Epithelial cell of proximal tubule (primary cell): ENCODE measurements at places on chromosomes 3 and 15. TPM values are rescaled to one million over a fixed set of nuclear protein-coding genes. Genes with fewer than 3 reads are reported as not detected.

GRCh38 chr15:79459666-79460065 lies 27.5 kb downstream of the MINAR1 start:
- no peak for DNase-seq

- no peak for DNase-seq
Observed at GRCh38 chr3:64355401-64355807, 130.1 kb upstream of the PRICKLE2 start.

Gene NFKBIZ
- 46.5 and 140 TPM in 2 replicates for total RNA-seq

DNA sequence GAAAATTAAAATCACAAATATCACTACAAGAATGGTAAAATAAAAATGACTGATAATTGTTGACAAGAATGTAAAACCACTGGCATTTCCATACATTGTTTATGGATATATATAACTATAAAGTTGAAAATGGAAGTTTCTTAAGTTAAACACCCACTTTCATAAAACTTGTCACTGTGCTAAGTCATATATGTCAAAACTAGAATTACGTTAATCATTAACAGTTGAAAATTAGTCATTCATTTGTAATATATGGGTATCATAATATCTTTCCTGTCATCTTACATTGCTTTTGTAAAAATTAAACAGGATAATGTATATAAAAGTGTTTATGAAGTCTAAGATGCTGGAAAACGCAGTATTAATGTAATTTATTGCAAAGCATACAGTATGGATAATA lies 1398.6 kb upstream of the ALCAM start:
- no peak for DNase-seq

DNA sequence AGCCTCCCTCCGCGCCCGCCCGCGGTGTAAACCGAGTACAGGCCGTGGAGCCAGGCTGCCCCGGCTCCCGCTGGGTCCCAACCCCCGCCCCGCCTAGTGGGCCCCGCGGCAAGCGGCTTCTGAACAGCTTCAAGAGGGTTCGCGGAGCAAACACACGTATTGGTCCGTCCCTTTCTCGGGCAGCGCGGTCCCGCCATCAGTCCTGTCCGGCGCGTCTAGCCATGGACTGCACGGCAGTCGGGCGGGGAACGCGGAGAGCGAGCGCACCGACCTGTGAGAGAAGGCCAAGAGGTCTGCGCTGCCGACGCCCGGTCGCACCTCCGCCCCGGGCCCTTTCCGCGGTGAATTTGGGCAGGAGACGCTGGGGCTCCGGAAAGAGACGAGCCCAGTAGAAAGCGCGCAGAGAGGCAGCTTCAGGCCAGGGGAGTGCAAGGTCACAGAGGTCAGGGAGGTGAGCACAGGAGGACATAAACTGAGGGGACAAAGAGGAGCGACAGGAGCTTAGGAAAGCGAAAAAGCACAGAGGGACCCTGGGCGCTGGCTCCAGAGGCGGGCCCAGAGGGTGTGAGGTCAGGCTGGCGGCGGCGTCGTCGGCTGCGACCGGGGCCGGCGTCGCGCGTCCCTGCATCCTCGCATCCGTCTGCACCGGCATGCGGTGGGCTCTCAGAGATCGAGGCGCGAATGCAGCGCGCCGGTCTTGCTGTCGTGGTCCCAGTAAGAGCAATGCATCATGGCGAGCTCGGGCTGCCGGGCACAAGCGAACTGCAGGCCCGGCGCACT lies 1.8 kb downstream of the FOXL2 start:
- no peak for DNase-seq

GRCh38 chr15:29126821-29127461 lies 142.7 kb downstream of the NSMCE3 start:
- no peak for DNase-seq

GRCh38 chr3:97655971-97656370 lies 108.6 kb upstream of the ARL6 start:
- DNase-seq: no peak

DNA sequence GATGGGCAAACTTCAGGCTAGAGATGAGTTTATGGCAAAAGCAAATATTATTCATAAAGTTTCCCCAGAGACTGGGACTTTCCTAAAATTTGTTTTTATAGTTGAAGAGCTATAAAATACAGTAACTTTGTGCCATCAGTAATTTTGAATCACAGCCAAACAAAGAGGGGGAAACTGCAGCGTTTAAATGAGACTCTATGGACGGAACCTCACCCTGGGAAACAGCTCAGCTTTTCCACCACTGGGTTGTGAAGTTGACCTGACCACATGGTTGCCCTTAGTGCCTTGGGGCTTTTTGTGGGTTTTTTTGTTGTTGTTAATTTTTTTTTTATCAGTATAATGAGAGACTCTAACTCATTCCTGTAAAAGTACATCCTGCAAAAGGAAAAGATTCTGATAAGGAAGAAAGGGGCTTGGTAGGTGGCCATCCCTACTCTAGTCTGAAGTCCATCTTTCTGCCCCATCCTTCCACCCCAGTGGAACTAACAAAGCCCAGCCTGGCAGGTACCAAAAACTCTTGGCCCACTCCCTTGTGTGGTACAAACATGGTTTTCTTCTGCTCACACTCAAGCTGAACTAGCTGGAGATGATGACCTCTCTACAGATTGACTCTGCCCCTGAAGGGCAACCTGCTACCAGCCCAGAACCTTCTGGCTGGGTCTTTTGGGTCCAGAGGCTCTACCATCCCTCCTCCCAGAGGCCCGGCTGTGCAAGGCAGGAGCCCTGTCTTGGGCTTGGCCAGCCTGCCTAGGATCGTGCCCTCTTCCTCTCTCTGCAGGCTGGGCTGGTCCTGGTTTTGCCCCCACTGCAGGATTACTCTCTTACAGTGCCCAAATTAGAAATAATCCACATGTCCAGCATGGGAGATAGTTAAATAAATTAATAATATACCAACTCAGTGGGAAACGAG lies 41.2 kb downstream of the RLBP1 start:
- DNase-seq: no peak

GRCh38 chr15:62823561-62823960 lies 219.0 kb upstream of the TPM1 start:
- DNase-seq: no peak

- DNase-seq: no peak
Observed at GRCh38 chr3:5086708-5087107, 35.4 kb upstream of the ARL8B start.

Gene THAP10
- total RNA-seq: 6.5 and 9.1 TPM in 2 replicates

GRCh38 chr3:171428321-171428787 lies 31.9 kb downstream of the TNIK start:
- DNase-seq: no peak

Gene PLS1
- 30.5 and 36.4 TPM in 2 replicates for total RNA-seq

DNA sequence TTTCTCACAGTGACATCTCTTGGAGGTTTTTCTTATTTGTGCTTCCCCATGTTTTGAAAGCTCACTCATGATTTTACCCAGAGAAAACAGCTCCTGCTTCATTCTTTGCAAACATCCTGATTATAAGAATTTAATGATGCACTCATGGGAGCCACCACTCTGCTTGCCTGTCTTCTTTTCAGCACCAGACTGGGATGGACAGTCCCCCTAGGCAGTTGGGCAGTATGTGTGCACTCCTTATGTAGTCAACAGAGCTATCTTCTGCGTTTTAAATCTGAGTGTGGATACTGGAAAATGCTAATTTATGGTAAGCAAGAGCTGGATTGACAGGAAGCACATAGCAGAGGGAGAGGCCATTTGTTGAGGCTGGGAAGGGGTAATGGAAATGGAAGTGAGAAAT lies 276.1 kb downstream of the AGBL1 start:
- no peak for DNase-seq

- DNase-seq: no peak
Observed at GRCh38 chr3:138197058-138197457, 10.0 kb downstream of the ARMC8 start.

Gene NIT2
- total RNA-seq: 24.7 and 30.4 TPM in 2 replicates

Gene AADACL2
- total RNA-seq: not detected in 2 replicates

DNA sequence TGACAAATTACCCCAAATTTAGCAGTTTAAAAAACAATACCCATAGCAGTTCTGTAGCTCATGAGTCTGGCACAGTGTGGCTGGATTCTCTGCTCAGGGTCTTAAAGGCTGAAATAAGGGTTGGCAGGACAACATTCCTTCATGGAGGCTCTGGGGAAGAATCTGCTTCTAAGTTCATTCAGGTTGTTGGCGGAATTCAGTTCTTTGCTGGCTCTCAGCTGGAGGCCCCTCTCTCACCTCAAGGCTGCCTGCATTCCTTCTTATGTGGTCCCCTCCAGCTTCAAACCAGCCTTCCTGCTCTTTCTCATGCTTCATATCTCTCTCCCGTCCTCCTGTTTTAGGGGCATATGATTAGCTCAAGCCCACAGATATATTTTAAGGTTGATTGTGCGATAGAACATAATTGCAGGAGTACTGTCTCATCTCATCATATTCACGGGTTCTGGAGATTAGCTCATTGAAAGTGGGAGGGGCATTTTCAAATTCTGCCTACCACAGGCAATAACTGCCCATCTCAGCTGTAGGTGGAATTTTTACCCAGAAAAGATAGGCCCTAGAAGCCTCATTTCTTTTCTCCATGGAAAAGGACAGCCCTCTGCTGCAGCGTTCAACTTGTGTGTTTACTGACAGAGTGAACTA lies 5.6 kb upstream of the ZBTB47 start:
- no peak for DNase-seq

- DNase-seq: no peak
Observed at GRCh38 chr3:52253314-52254304, 8.1 kb downstream of the PPM1M start.

Gene KLF15
- 0.14 TPM in 1 of 2 replicates, not detected in the other for total RNA-seq

Gene PTPRG
- total RNA-seq: 13.5 and 16.9 TPM in 2 replicates

DNA sequence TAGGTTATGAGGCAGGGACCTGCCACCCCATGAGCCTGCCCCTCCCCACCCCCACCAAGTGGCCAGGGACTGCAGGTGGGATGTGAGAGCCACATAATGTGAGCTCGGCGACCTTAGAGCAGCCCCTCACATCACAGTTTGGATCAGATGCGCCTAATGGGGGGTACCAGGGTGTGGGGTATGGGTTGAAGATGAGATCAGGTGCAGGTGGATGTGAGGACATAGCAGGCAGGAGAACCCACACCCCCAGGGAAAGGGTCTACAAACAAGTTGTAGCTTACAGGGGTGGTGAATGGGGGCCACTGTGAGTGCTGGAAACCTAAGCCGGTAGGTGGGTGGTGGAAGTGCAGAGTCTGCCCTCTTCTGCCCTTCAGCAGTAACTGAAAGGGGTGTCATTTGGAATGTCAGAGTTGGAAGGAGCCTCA lies 94.0 kb downstream of the CORO2B start:
- DNase-seq: no peak

- no peak for DNase-seq
Observed at GRCh38 chr15:58229297-58229768, 91.2 kb downstream of the AQP9 start.

Gene SMCO1
- not detected in 2 replicates for total RNA-seq

DNA sequence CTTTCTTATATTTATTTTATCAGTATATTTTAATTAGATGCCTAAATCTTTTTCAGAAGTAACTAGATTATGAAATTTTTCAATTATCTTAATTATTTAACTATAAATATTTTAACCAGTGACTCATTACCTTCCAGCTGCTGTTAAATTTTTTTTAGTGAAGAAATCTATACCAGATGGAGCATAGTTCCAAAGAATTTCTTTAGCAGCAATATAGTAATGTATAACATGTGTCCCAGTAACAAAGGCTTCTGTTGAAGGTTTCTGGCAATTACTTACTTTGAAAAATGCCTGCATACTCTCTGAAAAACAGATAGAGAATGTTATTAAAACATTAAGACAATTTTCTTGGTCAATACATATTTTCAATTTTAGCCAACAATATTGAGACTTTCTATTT lies 45.1 kb upstream of the CP start:
- DNase-seq: no peak

Gene CCR9
- 0.17 TPM in 1 of 2 replicates, not detected in the other for total RNA-seq

Gene RNF123
- 18.0 and 19.0 TPM in 2 replicates for total RNA-seq

Gene CCR1
- not detected in 2 replicates for total RNA-seq

Gene KBTBD12
- 0.29 and 0.98 TPM in 2 replicates for total RNA-seq

DNA sequence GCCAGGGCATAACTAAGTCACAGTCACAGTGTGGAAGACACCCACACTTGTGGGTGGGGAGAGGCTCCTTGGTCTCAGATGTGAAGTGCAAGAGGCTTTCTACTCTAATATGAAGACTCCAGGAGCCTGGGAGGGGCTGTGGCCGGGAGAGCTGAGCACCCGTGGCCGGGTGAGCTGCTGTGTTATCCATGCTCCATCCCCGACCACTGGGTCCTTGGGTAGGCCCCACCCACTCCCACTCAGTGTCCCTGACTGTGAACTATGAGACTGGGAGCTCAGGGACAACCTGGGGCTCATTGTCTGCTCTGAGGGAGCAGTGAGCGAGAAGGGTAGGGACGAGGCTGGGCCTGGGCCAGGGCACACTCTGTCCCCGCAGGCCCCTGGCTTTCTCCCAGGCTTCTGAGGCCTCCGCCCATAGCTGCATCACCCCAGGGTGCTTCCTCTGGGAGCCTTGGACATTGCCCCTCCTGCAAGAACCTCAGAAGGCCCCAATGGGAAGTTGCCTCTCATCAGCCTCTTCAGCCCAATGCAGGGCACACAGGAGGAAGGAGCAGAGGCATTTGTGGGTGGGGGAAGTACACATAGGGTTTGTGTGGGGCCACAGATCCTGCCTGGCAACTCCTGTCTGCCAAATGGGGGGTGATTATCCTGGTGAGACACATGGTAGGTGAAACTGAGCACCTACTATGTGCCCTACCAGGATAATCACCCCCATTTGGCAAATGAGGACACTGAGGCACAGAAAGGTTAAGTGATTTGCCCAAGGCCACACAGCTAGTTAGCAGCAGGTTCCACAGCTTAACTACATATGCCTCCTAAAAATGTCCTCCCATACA lies 2.4 kb downstream of the ANPEP start:
- DNase-seq: no peak

GRCh38 chr15:63353887-63354286 lies 27.8 kb downstream of the CA12 start:
- DNase-seq: no peak

GRCh38 chr3:161171113-161171512 lies 50.0 kb upstream of the NMD3 start:
- peak; percentile 73 for DNase-seq

DNA sequence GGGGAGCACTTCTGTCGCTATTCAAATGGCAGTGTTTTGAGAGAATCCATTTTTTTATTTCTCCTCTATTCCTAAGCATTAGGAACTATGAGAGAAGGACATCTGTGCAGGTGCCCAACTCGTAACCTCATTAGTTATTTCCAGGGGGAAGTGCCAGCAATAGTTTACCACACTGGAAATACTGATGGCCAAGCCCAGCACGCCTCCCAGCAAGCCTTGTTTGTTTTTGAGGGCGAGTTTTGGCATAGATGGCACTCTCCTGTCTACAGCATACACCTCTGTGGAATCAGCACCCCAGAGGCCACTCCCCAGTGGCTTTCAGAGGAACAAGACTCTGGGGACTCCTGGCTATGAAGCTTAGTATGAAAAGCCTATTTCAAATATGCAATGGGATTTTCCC lies 36.6 kb downstream of the FAN1 start:
- no peak for DNase-seq

Gene DMXL2
- 6.8 and 8.7 TPM in 2 replicates for total RNA-seq

Gene WNT5A
- 4.4 and 12.5 TPM in 2 replicates for total RNA-seq

Gene GUCA1C
- 0.23 and 0.58 TPM in 2 replicates for total RNA-seq

DNA sequence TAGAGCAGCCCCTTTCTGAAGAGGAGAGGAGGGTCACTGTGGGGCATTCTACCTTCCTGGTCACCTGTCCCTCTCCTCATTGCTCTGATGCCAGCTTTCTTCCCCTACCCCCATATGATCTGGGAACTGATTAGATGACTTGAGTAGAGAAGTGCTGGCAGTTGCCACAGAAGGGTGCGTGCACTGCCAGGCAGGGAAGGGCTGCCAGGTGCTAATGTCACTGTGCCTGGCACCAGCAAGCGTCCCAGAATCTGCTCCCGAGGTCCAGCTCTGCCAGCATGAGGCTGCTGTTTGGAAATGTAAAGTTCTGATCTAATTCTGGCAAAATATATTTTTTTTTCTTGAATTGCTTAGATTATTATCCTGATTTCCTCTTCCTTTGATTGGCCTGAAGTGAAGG lies 52.8 kb downstream of the PPM1L start:
- DNase-seq: no peak
